Colonic mucosa (tissue), 4 donors: ENCODE measurements at places on chromosomes 2 and 18. TPM values are rescaled to one million over a fixed set of nuclear protein-coding genes. Genes with fewer than 3 reads are reported as not detected.

DNA sequence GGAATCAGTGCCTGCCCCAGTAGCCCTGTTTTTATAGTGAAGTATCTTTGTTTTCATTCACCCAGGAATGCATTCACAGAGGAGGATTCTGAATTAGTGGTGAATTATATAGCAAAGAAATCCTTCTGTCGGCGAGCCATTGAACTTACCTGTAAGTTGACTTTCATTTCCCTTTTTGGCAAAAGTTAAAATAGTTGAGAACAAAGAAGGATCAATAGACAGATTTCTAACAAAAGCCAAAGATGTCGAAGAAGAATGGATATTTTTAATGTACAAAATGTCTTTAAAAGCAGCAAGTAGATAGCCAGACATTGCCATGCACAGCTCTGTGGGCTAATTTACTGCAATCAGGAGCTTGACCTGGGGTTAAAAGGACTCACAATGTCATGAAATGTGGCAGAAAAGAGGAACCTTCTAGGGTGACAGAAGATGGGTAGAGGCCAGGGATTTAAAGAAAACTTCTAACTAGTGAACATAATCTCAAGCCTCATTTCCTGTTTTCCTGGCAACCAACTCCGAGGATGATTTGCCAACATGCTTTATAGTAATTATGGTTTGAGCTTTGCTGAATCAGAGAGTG is 53.8 kb upstream of the TMEM87B start:
- no peak for DNase-seq
- H3K27ac ChIP-seq: no peak overlapping the region
- no peak overlapping the region for H3K4me3 ChIP-seq
- no peaks in the 10 kb centered on the region for H3K4me1 ChIP-seq

DNA sequence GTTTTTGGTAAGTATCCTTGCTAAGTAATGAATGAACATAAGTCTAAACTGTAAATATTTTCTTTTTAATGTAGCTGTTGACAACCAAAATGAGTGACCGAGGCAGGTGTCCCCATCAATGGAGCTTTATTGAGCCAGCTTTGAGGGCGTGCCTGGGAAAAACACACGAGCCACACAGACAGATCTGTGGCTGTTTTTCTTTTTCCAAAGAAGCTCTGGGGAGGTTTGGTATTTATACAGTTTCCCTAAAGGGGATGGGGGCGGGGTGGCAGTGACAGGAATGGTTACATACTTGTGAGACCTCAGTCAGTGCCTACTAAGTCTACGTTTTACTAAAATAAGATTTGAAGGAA is 11.2 kb downstream of the DBI start:
- no peaks in the 10 kb centered on the region for H3K4me1 ChIP-seq
- no peak overlapping the region for H3K4me3 ChIP-seq
- H3K36me3 ChIP-seq: no peaks in the 10 kb centered on the region
- no peak overlapping the region for H3K27ac ChIP-seq
- H3K27me3 ChIP-seq: no peaks in the 10 kb centered on the region

DNA sequence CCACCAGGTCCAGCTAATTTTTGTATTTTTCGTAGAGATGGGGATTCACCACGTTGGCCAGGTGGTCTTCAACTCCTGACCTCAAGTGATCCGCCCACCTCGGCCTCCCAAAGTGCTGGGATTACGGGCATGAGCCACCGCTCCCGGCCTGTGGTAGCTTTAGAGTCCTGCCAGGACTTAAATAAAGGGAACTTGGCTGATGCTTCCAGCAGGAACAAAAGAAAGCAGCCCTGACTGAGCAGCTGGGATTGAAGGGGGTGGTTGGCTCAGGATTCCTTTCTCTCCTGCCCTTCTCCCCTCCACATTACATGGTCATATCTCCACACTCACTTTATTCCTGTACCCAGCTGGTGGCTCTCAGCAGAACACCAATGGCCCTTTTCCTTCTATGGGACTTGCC is 20.0 kb downstream of the EFHD1 start:
- H3K36me3 ChIP-seq: no peaks in the 10 kb centered on the region
- no peaks in the 10 kb centered on the region for H3K27me3 ChIP-seq
- H3K4me1 ChIP-seq: no peaks in the 10 kb centered on the region

GRCh38 chr2:70904371-70905216 is 31.1 kb upstream of the ATP6V1B1 start:
- H3K27ac ChIP-seq: no peak overlapping the region
- H3K4me1 ChIP-seq: peaks cover 6% of the 10 kb centered on the region
- H3K4me3 ChIP-seq: no peak overlapping the region
- H3K27me3 ChIP-seq: peaks cover 35% of the 10 kb centered on the region

DNA sequence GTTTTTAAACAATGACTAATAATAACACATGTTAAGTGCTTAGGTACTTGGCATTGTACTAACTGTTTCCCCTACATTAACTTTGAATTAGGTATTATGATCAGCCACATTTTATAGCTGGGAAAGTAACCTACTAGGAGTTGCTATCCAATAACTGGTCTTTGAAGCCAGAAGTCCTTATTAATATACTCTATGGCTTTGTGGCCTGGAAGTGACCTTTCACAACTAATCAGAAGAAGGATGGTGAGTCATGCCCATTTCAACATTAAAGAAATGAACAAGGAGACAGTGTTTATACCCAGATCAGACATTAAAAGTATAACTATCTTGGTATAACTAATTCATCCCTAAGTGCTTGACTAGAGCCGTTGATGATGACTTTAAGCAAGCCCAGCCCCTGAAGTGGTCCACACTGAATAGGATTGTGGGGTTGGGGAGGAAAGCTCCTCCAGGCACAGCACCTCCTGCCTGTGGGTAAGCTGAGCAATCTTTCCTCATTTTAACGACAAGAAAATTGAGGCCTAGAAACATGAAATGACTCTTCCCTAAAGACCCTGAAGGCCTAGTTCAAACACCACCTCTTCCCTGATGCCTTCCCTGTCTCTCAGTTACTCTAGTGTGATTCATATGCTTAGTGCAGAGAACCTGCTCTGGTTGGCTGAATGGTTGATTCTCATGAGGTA is 71.6 kb upstream of the RFX8 start:
- H3K36me3 ChIP-seq: no peaks in the 10 kb centered on the region
- H3K27me3 ChIP-seq: no peaks in the 10 kb centered on the region
- H3K4me3 ChIP-seq: no peak overlapping the region
- no peak overlapping the region for H3K27ac ChIP-seq
- DNase-seq: no peak

GRCh38 chr18:8607776-8608742 is 1.2 kb upstream of the RAB12 start:
- peaks cover 9% of the 10 kb centered on the region for H3K4me1 ChIP-seq
- DNase-seq: no peak
- no peaks in the 10 kb centered on the region for H3K27me3 ChIP-seq
- peak overlapping the region; percentile 51 for H3K27ac ChIP-seq

DNA sequence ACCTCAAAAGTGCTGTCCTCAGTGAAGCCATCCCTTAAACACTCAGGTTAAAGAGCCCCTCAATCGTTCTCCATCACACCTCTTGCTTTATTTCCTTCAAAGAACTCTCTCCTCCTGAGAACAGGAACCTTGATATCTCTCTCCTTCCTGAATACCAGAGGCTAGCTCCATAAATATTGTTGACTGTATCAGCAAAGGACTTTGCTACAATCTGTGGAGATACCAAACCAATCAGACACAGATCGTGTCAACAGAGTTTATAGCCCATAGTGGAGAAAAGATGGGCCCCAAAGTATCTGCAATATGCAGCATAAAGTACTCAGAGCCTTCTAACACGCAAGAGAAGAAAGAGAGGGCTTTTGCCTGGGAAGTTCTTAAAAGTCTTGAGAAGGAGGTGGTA is 36.4 kb downstream of the PLEKHM3 start:
- H3K4me3 ChIP-seq: no peak overlapping the region
- H3K36me3 ChIP-seq: no peaks in the 10 kb centered on the region
- no peaks in the 10 kb centered on the region for H3K27me3 ChIP-seq
- H3K27ac ChIP-seq: no peak overlapping the region
- DNase-seq: no peak

GRCh38 chr18:78789850-78790249 is 189.8 kb upstream of the SALL3 start:
- no peak for DNase-seq
- no peak overlapping the region for H3K27ac ChIP-seq
- H3K4me3 ChIP-seq: no peak overlapping the region
- no peaks in the 10 kb centered on the region for H3K4me1 ChIP-seq
- no peaks in the 10 kb centered on the region for H3K27me3 ChIP-seq

GRCh38 chr2:147888680-147889079 is 43.9 kb downstream of the ACVR2A start:
- H3K36me3 ChIP-seq: no peaks in the 10 kb centered on the region
- H3K27me3 ChIP-seq: no peaks in the 10 kb centered on the region
- no peak overlapping the region for H3K4me3 ChIP-seq
- no peaks in the 10 kb centered on the region for H3K4me1 ChIP-seq
- no peak for DNase-seq

The TCF7L1 gene
- 3.2 TPM for total RNA-seq

The CIB4 gene
- not detected for total RNA-seq

The DTNA gene
- 1.3 TPM for total RNA-seq

The OLA1 gene
- 92.8 TPM for total RNA-seq

The LHCGR gene
- not detected for total RNA-seq
